Tibial artery (tissue), 4 donors: ENCODE measurements at places on chromosomes 16 and 17.

DNA sequence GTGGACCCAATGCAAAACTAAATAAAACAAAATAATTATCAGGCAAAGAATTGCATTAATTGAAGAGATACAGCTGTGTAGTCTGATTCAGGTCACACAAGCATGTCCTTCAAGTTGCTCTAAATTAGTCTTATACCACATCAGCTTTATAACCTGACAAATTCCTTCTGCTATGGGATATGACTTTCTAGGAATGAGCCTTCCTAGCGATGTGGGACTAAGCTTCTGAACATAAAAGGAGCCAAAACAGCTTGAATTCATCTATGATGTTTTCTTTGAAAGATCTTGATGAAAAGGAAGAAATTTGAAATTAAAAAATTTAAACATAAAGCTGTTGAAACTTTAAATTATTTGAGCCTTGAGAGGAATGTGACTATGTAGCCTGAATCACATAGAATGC, 1409.1 kb downstream of the CDH11 start:
- H3K27me3 ChIP-seq = no peaks in the 10 kb centered on the region
- H3K4me1 ChIP-seq = no peaks in the 10 kb centered on the region
- no peak overlapping the region for H3K27ac ChIP-seq
- H3K36me3 ChIP-seq = no peaks in the 10 kb centered on the region
- no peak for DNase-seq

DNA sequence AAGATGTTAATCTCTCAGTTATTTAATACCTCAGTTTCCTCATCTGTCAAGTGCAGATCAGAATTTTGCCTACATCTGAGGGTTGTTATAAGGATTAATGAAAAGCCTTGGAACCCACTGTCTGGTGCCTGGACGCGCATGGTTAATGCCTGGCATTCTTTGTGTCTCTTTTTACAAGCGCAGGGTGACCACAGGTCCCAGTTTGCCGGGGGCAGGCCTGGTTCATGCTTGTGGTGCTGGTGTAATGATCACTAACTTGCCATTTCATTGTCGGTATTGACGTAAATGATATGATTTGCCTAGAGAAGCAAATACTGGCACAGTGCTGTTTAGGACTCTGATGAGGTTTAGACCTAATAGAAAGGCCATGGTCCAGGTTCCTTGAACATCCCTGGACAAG, 23.1 kb downstream of the MRC2 start:
- no peaks in the 10 kb centered on the region for H3K36me3 ChIP-seq
- DNase-seq = no peak
- H3K27ac ChIP-seq = no peak overlapping the region
- no peaks in the 10 kb centered on the region for H3K27me3 ChIP-seq
- peaks cover 23% of the 10 kb centered on the region for H3K4me1 ChIP-seq

GRCh38 chr16:79970551-79971236, 370.2 kb upstream of the MAF start:
- H3K36me3 ChIP-seq = no peaks in the 10 kb centered on the region
- no peaks in the 10 kb centered on the region for H3K4me1 ChIP-seq
- DNase-seq = no peak
- no peaks in the 10 kb centered on the region for H3K27me3 ChIP-seq
- H3K27ac ChIP-seq = no peak overlapping the region

DNA sequence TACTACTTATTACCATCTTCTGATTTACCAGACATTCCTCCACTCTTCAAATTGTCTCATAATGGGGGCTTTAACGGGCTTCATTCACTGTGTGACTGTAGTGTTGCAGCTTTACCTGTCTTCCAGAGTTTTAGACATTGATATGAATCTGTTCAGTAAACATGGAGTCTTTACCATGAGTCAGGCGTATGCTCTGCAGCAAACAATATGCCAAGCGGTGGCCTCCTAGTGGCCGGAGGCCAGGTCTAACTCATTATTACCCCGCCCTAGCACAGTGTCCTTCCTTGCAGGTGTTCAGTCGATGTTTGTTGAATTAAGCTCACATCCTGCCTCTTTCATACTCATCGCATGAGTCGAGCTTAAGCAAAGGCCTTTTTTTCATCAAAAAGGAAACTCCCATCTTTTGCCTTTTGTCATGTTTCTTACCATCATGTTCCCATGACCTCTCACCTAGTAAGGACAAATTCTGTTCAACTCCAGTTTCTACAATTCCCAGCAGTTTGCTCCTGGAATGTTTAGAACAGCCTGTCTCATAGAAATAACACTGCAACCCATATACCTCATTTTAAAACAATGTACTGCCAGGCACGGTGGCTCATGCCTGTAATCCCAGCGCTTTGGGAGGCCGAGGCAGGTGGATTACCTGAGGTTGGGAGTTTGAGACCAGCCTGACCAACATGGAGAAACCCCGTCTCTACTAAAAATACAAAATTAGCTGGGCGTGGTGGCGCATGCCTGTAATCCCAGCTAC, 39.4 kb downstream of the TUBD1 start:
- H3K36me3 ChIP-seq = no peaks in the 10 kb centered on the region
- no peaks in the 10 kb centered on the region for H3K27me3 ChIP-seq
- H3K27ac ChIP-seq = peak overlapping the region; percentile 72
- peaks cover 31% of the 10 kb centered on the region for H3K4me1 ChIP-seq

- H3K4me3 ChIP-seq = peak overlapping the region; percentile 48
- H3K27ac ChIP-seq = peak overlapping the region; percentile 94
- H3K36me3 ChIP-seq = no peaks in the 10 kb centered on the region
- no peaks in the 10 kb centered on the region for H3K27me3 ChIP-seq
These were observed 14.4 kb upstream of the EEF2K start for GRCh38 chr16:22191532-22192260.
